A172 (cell line): ENCODE measurements at places on chromosomes 6 and 20. TPM values are rescaled to one million over a fixed set of nuclear protein-coding genes. Genes with fewer than 3 reads are reported as not detected.

GRCh38 chr6:110864824-110865223 lies 9.8 kb upstream of the AMD1 start:
- no peak for DNase-seq

DNA sequence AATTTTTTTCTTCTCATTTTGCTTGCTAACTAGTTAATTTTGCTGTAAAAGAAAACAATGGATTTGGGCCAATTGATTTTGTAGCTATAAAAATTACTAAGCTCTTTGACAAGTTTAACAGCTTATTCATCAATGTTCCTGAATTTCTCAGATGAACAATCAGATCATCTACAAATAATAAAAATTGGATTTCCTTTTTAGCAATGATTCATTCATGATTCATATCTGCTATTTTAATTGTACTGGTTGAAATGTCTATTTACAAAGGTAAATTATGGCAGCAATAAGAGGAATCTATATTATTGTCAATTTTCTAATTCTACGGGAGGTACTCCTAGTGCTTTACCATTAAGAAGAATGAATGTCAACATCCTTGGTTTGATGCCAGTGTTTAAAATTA lies 178.8 kb upstream of the BTBD3 start:
- DNase-seq: no peak

DNA sequence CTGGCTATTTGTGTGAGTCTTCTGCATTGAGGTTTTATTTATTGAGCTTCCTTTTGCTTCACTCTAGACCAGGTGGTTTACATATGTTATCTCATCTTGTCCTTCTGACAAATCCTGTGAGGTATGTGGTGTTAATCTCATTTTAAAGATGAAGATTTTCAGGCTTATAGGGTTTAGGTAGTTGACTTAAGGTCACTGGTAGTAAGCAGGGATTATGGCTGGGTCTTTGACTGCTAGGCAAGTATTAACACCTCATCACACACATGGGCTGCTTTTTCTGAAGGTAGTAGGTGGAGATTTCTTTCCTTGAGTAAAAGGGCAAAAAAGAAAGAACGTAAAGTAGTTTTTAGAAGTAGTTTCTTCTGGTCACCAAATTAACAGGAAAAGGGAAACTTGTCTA lies 72.6 kb downstream of the CDKAL1 start:
- DNase-seq: no peak

The NKX2-4 gene
- total RNA-seq: not detected in 2 replicates

- DNase-seq: no peak
These were observed 11.2 kb upstream of the UNC93A start for GRCh38 chr6:167279766-167280446.

- DNase-seq: peak; percentile 65
These were observed 37.2 kb downstream of the EDN1 start for GRCh38 chr6:12327391-12327790.
